Small intestine (tissue), 16 donors: ENCODE measurements at places on chromosomes 3 and 15. TPM values are rescaled to one million over a fixed set of nuclear protein-coding genes. Genes with fewer than 3 reads are reported as not detected.

The MYO1E gene
- polyA plus RNA-seq: 164 TPM

GRCh38 chr3:17217588-17217987, 332.8 kb downstream of the PLCL2 start:
- DNase-seq: no peak

GRCh38 chr3:196192524-196193051, 18.6 kb downstream of the ZDHHC19 start:
- DNase-seq: peak; percentile 67

- DNase-seq: no peak
Measured at GRCh38 chr3:8524656-8525399, 23.2 kb downstream of the LMCD1 start.

- DNase-seq: no peak
Measured at GRCh38 chr3:32127219-32127826, 20.9 kb downstream of the GPD1L start.

DNA sequence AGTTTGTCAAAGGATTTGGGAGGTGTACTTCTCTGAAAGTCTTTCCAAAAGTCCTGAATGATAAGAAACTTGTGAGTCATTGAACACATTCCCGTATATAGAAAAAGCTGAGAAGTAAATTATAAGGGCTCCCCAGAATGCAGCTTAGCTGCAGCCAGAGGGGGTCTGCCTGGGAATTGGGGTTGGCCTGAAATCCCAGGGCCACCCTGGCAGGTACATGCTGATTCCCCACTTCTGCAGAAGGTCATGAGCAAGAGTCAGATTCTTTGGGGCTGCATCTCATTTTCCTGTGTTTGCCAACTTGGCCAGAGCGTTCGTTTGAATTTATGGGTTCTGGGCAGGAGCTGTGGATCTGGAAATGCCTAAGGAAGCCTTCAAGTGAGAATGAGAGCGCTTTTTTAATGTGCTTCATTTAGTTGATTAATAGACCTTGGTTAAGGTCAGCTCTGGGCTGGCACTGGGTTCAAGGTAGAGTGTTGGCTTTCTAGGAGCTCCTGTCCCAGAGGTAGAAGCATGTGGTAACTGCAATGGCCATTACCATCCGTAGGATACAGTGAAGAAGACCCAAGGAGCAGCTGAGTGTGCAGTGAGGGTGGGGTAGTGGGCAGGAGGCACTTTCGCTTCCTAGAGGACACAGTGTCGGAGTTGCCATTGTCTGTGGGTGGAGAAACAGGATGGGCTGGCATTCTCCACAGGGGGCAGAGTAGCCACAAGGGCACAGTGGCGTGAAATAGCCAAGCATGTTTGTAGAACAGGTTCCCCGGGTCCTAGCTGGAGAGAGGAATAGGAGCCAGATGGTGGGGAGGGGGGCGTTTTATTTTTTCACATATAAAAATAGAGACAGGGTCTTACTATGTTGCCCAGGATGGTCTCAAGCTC, 3.2 kb downstream of the SLC6A6 start:
- peak; percentile 20 for DNase-seq

DNA sequence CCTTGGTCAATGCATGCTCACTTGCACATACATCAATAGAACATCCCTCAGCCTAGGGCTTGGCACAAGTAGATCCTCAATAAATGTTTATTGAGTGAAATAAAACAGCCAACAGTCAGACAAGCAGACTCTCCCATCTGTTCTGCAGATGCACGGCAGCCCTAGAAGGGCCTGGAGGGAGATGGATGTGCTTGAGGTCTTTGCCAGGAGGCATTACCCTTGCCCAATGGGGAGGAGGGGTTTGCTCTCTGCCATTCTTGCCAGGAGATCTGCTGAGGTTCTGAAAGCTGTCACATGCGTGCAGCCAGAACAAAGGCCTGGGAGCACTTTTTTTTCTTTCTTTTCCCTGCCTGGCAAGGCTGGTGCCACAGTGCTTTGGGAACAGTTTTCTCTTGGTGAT, 349.3 kb upstream of the THRB start:
- DNase-seq: no peak

The CDHR4 gene
- polyA plus RNA-seq: not detected

DNA sequence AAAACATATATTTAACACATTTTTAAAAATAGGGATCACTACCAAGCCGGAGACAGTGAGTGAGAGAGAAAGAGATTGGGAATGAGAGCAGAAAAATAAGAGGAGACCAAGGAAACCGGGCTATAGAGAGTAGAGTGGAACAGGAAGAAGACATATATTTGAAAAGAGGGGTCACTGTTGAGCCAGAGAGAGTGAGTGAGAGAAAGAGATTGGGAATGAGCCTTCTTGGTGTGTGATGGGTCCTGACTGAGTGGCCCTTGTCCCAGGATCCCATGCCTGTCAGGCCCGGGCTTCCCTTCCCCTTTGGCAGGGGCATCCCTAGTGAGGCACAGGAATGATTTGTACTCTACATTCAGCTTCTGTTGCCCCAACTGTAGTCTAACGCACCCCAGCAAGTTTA, 646.6 kb downstream of the NTRK3 start:
- no peak for DNase-seq

The DET1 gene
- polyA plus RNA-seq: 14.0 TPM

- DNase-seq: peak; percentile 69
Measured at GRCh38 chr15:98599909-98600691, 48.2 kb upstream of the IGF1R start.

The CTNNB1 gene
- polyA plus RNA-seq: 439 TPM

- DNase-seq: no peak
Measured at GRCh38 chr3:87109465-87109864, 117.6 kb upstream of the CHMP2B start.
